ENCODE measurements at places on chromosomes 1 and 21.

DNA sequence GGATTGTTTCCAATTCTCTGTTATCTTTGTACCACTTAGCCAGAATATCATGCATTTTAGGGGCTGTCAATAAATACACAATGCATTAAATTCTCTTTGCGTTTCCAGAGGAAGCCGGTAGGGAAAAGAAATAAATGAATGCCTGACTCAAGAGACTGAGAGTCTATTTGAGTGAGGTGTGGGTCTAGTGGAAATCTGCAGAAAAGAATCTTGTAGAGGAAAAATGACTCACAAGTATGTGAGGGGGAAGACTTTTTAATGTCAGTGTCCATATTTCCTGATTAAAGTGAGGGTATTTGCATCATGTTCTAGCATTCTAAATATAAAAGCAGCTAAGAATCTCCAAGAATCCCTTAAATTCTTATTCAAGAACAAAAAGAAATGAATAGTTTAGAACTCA is 271.1 kb downstream of the PTPRC start:
- no peak for DNase-seq

DNA sequence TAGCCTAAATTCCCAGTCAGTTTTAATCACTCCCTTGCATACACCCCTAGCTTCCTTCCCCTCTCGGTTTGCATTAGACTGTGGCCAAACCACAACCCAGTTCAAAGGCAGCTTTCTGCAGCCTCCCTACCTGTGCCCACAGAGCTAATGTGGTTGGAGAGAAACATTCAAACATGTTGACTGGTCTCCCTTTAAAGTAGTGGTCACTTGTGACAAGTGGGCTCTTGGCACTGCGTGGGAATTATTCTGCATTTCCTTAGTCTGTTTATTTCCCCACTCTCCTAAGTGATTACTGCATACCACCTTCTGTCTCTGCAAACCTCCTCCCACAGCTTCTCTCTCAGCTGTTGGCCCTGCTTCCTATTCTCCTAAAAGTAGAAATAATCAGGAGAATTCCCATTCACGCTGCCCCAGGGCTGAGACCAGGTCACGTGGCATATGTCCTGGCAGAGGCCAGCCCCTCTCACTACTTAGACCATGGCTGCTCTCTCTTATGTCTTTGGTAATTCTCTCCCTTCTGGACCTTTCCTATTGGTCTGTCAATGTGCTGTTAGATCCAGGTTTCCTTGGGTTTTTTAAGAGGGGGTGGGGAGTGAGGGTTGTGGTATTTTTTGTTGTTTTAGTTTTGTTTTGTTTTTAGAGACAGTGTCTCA is 38.4 kb upstream of the CD101 start:
- no peak for DNase-seq

DNA sequence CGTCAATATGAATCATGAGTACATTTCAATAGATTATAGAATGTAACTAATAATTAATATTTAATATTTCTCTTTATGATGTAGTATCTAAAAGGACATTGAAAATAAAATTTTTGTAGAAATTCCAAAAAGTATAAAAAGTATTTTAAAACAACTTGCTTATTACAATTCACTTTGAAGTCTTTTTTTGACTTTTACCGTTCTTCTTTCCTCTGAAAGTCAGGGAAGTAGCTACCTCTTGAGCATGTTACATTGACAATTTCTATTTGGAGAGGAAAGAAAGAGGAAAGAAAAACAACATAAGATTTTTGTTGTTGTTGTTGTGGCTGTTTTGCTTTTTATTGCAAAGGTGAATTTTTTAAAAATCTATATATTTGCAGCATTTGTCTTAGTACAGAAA is 1.3 kb downstream of the PTPRC start:
- DNase-seq: no peak

DNA sequence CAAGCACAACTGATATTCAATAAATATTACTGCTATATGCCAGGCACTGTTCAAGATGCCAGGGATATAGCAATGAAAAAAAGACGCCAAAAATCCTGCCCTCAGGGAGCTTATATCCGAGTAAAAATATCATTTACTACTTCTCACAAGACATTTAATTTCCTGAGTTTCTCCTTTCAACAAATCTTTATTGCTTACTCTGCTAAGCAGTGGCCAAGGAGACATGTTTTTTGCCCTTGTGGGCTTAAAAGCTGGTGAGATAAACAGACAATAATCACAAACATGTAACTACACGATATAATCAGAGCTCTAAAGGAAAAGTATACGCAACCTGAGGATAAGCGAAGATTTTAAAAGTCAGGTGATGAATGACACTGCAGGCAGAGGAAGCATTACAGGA is 19.5 kb downstream of the TGFBR3 start:
- no peak for DNase-seq

- DNase-seq: no peak
Measured at GRCh38 chr1:201456499-201457309, 12.3 kb downstream of the PHLDA3 start.

- DNase-seq: peak; percentile 8
Measured at GRCh38 chr1:11571906-11572616, 82.2 kb downstream of the FBXO2 start.

- no peak for DNase-seq
Measured at GRCh38 chr21:21231913-21232312, 233.7 kb downstream of the NCAM2 start.

GRCh38 chr1:197017558-197018146 is 40.3 kb downstream of the CFHR5 start:
- DNase-seq: no peak

- DNase-seq: no peak
Measured at GRCh38 chr1:242245255-242245654, 246.4 kb upstream of the MAP1LC3C start.
